ENCODE measurements at places on chromosomes 2 and 18.

DNA sequence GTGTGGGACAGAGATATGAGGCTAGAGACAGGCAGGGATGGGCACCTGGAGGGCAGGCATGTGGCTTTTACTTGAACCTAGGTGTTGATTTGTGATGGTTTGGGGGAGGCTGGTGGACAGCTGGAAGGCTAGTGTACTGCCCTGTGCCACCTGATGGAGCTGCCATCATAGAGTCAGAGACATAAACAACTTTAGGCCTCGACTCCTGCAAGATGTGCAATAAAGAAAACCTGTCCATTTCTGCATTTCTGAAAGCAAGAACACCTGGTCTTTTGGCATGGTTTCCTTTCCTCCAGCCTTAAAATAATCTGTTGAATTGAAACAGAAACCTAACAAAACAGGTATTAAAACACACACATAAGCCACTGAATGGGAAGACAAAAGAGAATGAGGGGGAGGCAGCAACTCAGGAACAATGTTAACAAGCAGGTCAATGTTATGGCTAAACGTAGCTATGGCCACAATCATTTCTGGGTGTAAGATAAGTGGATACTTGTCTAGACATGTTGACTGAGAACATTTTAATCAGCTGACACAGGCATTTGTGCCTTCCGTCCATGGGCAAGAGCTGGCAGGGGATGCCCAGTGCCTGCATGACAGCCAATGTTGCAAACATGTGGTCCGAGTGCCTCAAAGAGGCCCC, 87.8 kb downstream of the KCTD1 start:
- DNase-seq: no peak

- no peak for DNase-seq
These were observed 1.1 kb downstream of the NPC1 start for GRCh38 chr18:23585007-23585871.

- DNase-seq: no peak
These were observed 38.5 kb downstream of the MTERF4 start for GRCh38 chr2:241063587-241063986.

- no peak for DNase-seq
These were observed 1.3 kb downstream of the CCDC68 start for GRCh38 chr18:54957996-54958395.

- no peak for DNase-seq
These were observed 127.8 kb upstream of the RGPD4 start for GRCh38 chr2:107698861-107699260.

- no peak for DNase-seq
These were observed 11.9 kb downstream of the LRRFIP1 start for GRCh38 chr2:237639052-237639835.

- DNase-seq: no peak
These were observed 36.6 kb upstream of the KCNF1 start for GRCh38 chr2:10875126-10875525.

DNA sequence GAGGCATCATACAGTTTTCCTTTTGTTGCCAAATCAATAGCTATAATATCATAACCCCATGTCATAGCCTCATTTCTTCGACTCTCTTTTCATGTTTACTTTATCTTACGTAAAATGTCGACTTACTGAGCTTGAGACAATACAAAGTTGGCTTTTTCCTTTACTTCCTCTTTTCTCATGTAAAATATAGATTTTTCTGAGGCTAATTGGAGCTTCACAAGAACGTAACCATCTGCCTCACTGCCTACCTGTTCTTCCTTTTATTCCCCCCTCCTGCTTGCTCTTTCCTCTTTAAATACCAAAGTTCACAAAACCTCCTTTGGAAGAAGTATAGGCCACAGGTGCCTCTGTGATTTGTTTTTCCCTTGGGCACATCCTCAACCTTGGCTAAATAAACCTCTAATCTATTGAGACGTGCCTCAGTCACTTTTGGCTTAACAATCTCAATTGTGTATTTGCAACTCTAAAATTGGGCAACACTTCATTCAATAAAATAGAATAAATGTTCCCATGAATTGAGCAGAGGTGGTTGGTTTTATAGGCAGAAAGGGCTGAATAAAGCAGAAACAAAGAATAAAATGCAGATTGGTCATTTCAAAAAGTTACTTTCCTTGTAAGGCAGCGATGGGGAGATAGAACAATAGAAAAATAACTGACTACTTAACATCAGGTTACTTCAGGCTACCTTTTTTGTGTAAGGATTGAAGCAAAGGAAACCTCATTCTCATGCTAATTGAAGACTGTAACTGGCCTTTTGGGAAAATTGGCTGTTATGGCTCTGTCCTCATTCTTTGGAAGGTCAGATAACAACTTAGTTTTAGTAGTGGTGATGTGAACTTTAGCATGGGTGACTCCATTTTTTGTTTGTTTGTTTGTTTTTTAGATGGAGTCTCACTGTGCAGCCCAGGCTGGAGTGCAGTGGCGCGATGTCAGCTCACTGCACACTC, 21.3 kb downstream of the COMMD1 start:
- no peak for DNase-seq

DNA sequence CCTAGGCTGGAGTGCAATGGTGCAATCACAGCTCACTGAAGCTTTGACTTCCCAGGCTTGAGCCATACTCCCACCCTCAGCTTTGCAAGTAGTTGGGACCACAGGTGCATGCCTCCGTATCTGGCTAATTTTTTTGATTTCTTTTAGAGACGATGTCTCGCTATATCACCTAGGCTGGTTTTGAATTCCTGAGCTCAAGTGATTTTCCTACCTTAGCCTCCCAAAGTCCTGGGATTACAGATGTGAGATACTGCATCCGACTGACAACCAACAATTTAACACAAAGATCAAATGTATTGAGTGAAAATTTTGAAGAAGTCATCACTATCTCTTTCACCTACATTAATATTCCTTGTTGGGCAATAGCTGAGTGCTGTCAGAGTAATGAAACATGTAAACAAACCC, 181.6 kb downstream of the MYCN start:
- no peak for DNase-seq

- no peak for DNase-seq
These were observed 17.5 kb downstream of the ABCB11 start for GRCh38 chr2:169013628-169014026.

DNA sequence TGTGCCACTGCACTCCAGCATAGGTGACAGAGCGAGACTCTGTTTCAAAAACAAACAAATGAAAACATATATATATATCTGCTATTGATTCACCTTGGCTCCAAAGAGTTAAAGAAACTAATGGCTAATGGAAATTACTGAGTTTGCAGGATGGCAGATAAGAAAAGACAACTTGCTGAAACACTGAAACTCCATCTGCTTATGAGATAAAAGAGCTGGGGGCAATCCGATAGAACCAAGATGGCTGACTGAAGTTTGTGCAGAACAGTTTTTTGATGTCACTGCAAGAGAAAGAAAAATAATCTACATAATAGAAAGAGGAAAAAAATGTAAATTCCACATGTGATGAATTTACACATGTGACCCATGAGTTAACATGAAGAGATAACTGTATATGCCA, 88.2 kb downstream of the LRATD1 start:
- DNase-seq: no peak

GRCh38 chr2:238159071-238159539, 335 bp downstream of the ERFE start:
- DNase-seq: no peak

GRCh38 chr2:43013821-43014345, 212.5 kb downstream of the ZFP36L2 start:
- no peak for DNase-seq

DNA sequence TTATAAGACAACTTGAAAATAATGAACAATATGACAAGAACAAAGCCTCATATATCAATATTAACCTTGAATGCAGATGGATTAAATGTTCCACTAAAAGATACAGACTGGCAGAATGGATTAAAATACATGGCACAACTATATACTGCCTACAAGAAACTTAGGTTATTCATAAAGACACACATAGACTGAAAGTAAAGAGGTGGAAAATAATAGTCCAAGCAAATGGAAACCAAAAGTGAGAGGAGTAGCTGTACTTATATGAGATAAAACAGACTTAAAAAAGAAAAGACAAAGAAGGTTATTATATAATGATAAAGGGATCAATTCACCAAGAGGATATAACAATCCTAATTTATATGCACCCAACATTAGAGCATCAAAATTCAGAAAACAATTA, 18.2 kb downstream of the LMAN1 start:
- DNase-seq: no peak

DNA sequence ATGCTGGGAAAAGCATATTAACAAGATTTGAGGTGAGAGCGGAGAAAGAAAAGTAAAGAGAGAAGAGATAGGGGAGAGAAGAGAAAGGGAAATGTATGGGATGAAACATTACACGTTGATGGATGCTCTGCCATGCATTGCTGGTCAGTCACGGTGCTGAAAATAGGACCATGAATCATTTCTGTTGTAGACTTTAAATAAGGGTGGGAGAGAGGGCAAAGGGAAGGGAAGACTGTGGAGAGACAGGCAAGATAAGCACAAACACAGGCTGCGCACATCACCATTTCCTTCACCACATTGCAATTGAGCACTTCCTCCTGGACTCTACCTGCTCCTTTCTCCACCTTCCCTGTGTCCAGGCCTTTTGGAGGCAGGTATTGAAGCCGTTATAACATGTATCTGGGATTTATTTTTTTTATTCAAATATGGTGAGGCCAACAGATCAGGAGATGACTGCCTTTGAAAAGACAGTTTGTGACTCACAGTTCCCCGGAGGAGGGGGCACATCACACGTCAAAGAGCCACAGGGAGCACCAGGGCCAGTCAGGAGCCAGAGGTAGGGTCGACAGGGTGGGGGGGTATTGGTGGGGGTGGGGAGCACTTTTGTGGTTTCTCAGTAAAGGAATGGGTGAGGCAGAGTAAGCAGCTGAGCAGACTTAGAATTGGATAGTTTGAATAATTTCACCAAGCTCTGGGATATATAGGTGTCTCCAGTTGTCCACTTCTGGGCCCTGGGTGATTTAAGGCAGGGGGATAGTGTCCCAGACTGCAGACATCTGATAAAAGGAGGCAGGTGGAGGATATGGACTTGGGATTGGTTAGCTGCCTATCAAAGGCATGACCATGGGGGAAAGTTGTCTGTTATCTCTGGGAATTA, 372.8 kb upstream of the ST6GAL2 start:
- DNase-seq: no peak

DNA sequence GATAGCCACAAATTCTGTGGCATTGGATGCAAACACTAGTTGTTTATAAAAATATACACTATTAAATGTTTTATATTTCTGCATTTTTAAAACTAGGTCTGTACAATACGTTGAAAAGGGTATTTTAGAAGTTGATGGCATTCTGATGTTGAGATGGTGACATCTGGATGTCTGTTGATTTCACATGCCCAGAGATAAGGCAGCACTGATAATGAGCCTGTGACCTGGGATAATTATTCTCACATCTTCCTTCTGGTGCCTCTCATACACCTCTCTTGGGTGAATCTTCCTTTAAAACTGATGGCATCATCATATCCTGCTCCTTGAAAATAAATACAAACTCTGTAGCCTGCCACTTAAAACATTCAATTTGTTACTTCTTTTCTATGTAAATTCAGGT, 208.6 kb downstream of the NYAP2 start:
- no peak for DNase-seq

GRCh38 chr2:181517685-181518301, 60.6 kb downstream of the ITGA4 start:
- no peak for DNase-seq

DNA sequence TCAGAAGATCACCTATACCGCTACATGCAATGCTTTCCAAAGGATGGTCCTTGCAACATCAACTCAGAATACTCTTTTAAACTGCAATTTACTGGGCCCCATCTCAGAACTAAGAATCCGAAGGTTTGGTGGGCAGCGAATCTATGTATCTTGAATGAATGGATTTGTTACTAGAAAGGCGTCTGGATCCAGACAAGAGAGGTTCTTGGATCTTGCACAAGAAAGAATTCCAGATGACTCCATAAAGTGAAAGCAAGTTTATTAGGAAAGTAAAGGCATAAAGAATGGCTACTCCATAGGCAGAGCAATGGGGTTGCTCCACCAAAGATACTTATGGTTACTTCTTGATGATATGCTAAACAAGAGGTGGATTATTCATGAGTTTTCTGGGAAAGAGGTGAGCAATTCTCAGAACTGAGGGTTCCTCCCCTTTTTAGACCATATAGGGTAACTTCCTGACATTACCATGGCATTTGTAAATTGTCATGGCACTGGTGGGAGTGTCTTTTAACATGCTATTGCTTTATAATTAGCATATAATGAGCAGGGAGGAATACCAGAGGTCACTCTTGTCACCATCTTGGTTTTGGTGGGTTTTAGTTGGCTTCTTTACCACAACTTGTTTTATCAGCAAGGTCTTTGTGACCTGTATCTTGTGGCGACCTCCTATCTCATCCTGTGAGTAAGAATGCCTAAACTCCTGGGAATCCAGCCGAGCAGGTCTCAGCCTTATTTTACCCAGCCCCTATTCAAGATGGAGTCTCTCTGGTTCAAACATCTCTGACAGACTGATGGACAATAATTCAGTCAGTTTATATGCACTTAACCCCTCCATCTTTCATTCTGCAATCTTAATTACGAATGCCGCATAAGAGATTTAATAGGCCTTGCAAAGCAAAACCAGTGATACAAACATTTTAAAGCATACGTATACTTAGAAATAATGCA, 7.5 kb upstream of the RMDN2 start:
- no peak for DNase-seq

DNA sequence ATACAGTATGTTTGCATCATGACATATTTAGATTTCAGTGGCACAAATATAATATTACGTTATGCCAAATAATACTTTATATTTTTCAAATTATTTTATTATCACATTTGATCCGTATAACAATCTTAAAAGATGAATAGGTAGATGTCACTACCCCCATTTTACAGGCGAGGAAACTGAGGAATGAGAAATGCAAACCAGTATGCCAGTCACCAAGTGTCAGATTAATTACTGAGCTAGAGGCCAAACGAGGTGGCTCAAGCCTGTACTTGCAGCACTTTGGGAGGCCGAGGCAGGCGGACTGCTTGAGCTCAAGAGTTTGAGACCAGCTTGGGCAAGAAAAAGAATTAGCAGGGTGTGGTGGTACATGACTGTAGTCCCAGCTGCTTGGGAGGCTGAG, 17.4 kb upstream of the YES1 start:
- no peak for DNase-seq

DNA sequence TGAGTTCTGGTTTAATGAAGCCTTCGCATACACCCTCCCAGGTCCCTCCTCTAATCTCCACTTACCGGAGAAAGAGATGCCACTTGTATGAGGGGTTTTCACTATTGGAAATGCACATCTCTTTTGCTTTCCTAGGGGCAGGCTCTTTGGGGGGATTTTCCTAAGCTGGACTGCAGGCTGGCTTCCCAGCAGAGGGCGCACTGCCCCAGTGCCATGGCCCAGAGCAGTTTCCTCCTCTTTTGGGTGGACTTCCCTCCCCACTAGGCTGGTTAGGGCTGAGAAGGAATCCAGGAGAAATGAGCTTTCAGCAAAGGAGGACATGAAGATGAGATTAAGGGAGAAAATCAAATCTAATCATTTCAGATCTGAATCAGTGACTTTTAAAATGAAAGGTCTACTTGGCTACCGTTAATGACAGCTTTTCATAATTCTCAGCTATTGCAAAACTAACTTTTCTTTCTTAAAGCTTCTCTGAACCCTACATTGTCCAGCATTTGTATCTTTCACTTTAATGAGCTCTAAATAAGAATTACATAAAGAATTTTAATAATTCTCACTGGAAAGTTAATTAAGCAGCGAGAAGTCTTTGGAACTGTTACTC, 784.1 kb upstream of the FANCL start:
- no peak for DNase-seq

All from stimulated activated CD4-positive, alpha-beta T cell treated with anti-CD3 and anti-CD28 coated beads, Interleukin-12 subunit alpha, Interleukin-12 subunit beta, amount 100 ng/mL, for 24 hours (primary cell).